ENCODE measurements at places on chromosomes 5 and 9. TPM values are rescaled to one million over a fixed set of nuclear protein-coding genes. Genes with fewer than 3 reads are reported as not detected.
A peak's percentile ranks its signal among the peaks of the same experiment; 100 is the strongest.

- DNase-seq: peak; percentile 69
Measured at GRCh38 chr9:113963017-113963620, 87.0 kb downstream of the ZNF618 start.

The KCNV2 gene
- polyA plus RNA-seq: not detected

DNA sequence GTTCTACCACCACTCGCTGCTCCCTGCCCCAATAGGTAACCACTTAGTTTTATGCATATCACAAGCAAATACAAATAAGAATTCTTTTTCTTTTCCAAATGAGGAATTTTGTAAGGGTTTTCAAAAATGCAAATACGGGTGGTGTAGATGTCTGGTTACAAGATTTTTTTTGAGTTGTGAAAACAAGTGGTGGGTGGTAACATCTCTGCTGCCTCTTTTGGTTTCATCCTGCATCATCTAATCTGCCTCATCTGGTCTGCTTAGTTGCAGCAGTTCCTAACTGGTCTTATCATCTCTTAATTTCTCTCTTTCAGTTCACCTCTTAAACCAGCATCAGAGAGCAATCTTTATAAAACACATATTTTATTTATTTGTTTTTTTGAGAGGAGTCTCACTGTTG, 5.3 kb downstream of the NFX1 start:
- no peak for DNase-seq

The C9orf50 gene
- not detected for polyA plus RNA-seq

DNA sequence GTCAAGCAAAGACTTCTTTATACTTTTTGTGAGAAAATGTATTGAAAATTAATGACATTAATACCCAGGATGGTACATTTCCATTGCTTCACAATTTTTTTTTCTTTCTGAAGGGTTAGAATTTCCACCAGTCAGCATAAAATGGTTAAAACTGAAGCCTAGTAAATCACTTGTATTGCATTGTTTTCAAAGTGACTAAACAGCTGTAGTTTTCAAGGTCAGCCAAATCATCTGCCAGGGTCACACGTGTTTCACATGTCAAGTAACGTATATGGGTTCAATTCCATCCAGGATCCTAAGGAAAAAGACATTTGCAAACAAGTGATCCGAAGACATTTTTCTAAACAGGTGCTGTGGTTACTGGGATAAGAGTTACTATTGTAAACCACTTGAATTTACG, 574.2 kb downstream of the RAB3C start:
- no peak for DNase-seq

Measured in right cardiac atrium (tissue), 5 donors.